Endothelial cell (in vitro differentiated cells): ENCODE measurements at places on chromosomes 4 and X.
A peak's percentile ranks its signal among the peaks of the same experiment; 100 is the strongest.

GRCh38 chrX:119541188-119541587 lies 24.0 kb downstream of the STEEP1 start:
- H3K27ac ChIP-seq: peak overlapping the region; percentile 77
- no peak for DNase-seq
- H3K36me3 ChIP-seq: no peaks in the 10 kb centered on the region
- H3K4me3 ChIP-seq: no peak overlapping the region
- peaks cover 2% of the 10 kb centered on the region for H3K4me1 ChIP-seq

- DNase-seq: no peak
- H3K4me3 ChIP-seq: no peak overlapping the region
- no peak overlapping the region for H3K27ac ChIP-seq
- H3K27me3 ChIP-seq: peaks cover 3% of the 10 kb centered on the region
- H3K36me3 ChIP-seq: no peaks in the 10 kb centered on the region
- no peaks in the 10 kb centered on the region for H3K4me1 ChIP-seq
Observed at GRCh38 chrX:96650023-96650422, 34.6 kb upstream of the DIAPH2 start.

DNA sequence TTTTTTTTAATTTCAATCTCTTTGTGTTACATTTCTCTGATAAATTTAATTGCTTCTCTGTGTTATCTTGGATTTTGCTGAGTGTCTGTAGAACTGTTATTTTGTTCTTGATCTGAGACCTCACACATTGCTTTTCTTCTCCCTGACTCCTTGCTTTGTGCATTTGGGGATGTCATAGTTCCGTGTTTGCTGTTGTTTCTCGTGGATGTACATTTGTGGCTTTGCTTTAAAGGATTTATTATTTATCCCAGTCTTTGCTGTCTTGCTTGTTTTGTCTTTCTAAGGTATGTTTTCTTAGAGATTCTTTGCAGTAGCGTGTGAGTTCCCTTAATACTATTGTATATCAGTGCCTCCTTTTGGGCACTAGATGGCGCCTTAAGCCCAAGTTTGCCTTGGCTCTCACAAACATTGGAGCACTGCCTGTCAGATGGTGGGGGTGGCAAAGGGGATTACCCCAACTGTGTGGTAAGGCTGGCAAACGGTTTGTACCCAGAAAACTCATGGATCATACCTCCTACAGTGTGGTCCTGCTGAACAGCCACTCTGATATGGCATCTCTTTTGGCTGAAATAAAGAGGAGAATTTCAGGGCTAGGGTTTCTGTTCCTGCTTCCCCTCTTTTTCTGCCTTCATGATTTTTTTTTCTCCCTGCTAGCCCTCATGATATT lies 96.4 kb downstream of the PGRMC2 start:
- peaks cover 10% of the 10 kb centered on the region for H3K36me3 ChIP-seq
- peak; percentile 52 for DNase-seq
- no peaks in the 10 kb centered on the region for H3K4me1 ChIP-seq
- no peak overlapping the region for H3K4me3 ChIP-seq

GRCh38 chr4:125338814-125339213 lies 24.1 kb downstream of the FAT4 start:
- H3K4me1 ChIP-seq: peaks cover 23% of the 10 kb centered on the region
- H3K4me3 ChIP-seq: peak overlapping the region; percentile 29
- H3K36me3 ChIP-seq: peaks cover 4% of the 10 kb centered on the region
- no peak overlapping the region for H3K27ac ChIP-seq
- DNase-seq: no peak

DNA sequence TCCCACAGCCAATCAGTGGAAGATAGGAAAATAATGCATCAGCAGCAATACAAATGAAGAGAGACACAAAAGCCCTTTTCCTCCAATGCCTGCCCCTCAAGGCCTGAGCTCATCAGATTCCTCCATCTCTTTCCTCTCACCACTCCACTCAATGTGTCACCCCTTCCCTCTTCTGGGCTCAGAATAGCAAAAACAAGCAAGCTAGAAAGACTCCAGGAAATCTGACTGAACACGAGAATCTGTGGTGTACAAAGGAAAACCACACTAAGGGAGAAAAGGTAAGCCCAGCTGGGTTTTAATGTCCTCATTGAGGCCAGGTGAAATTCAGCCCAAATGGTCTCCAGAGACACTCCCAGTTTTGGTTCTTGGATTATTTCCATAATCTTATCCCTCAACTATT lies 46.3 kb downstream of the ARHGEF9 start:
- H3K36me3 ChIP-seq: no peaks in the 10 kb centered on the region
- peaks cover 2% of the 10 kb centered on the region for H3K27me3 ChIP-seq
- H3K4me3 ChIP-seq: no peak overlapping the region
- no peak for DNase-seq
- no peak overlapping the region for H3K27ac ChIP-seq

- H3K36me3 ChIP-seq: peaks cover 10% of the 10 kb centered on the region
- DNase-seq: no peak
- H3K4me1 ChIP-seq: no peaks in the 10 kb centered on the region
- H3K27ac ChIP-seq: no peak overlapping the region
- H3K4me3 ChIP-seq: no peak overlapping the region
Observed at GRCh38 chr4:75484190-75484589, 30.0 kb downstream of the RCHY1 start.

- no peak overlapping the region for H3K27ac ChIP-seq
- H3K36me3 ChIP-seq: no peaks in the 10 kb centered on the region
- peak; percentile 59 for DNase-seq
- H3K27me3 ChIP-seq: no peaks in the 10 kb centered on the region
Observed at GRCh38 chrX:10722851-10723250, 102.5 kb upstream of the MID1 start.

GRCh38 chr4:164783976-164784375 lies 30.0 kb downstream of the SMIM31 start:
- no peak overlapping the region for H3K4me3 ChIP-seq
- DNase-seq: no peak
- no peaks in the 10 kb centered on the region for H3K36me3 ChIP-seq
- H3K27me3 ChIP-seq: no peaks in the 10 kb centered on the region
